ENCODE measurements at places on chromosomes 4 and X.
A peak's percentile ranks its signal among the peaks of the same experiment; 100 is the strongest.

GRCh38 chr4:108385076-108385475 lies 216.3 kb upstream of the LEF1 start:
- no peak for DNase-seq

- DNase-seq, result no peak
Observed at GRCh38 chr4:173852775-173853174, 322.7 kb upstream of the HAND2 start.

- DNase-seq, result no peak
Observed at GRCh38 chrX:33324099-33324498, 112.8 kb upstream of the DMD start.

DNA sequence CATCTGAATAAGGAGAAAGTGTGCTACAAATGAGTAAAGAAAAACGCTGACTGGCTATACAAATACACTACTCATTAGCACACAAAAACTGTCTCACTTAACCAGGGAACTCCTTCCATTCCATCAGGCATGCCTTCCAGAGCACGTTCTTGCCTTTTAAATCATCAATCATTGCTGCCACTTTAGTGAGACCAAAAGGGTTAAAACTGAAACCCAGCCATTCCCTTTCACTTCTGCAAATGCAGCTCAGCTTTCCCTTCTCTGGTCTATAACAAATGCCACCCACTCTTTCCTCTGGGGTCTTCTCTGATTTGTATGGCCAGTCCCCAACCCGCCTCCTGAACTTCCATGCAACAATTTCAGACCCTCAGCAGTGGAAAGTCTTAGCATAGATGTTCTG lies 231.5 kb downstream of the TRIML1 start:
- DNase-seq, result no peak

DNA sequence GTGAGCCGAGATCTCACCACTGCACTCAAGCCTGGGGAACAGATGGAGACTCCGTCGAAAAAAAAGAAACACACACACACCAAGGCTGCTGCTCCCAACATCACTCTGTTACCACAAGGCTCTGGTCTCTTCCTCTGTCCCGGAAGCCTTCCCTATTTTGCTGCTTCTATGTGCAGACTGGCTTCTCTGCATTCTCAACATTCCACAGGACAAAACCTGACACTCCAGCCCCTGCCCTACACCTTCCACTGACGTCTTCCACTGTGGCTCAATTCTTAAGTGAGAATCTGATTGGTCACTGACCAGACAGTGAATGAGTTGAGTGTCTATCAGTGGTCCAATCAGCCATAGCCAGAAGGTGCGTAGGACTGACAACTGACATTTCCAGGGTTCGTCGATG lies 5.9 kb downstream of the ODAPH start:
- DNase-seq, result no peak

GRCh38 chrX:10367406-10367805 lies 210.6 kb downstream of the CLCN4 start:
- no peak for DNase-seq

GRCh38 chrX:149571770-149572169 lies 15.5 kb downstream of the MAGEA9B start:
- DNase-seq, result no peak

DNA sequence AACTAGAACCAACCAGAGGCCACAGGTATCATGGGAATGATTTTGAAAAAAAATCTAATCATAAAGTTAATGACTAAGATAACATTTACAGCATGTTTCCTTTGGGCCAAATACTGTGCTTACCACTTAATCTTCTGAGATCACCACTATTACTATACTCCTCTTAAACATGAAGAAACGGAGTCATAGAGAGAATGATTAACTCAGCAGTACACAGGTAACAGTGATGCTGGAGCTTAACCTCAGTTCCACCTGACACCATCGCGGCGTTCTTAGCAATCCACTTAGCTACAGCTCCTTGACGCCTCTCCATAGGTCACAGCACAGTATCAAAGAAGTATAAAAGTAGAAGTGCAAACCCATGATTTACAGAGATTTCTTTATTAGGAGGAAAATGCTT lies 592.6 kb upstream of the SLIT2 start:
- DNase-seq, result no peak

DNA sequence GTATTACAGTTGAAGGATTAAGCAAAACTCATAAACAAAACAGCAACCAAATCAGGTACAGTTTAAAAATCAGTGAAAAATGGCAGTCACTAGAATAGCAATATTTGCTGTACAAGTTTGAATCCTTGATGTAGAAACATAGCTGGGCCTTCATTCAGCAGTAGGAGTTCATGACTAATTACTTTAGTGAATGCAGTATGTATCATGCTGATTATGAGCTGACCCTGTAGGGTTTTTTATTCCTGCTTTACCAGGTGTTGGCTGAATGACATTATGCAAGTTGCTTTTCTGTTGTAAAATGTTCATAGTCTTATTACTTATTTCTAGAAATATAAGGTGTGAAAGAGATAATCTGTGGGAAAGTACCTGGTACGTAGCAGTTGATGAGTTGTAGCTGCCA lies 179.6 kb downstream of the CCSER1 start:
- DNase-seq, result no peak

DNA sequence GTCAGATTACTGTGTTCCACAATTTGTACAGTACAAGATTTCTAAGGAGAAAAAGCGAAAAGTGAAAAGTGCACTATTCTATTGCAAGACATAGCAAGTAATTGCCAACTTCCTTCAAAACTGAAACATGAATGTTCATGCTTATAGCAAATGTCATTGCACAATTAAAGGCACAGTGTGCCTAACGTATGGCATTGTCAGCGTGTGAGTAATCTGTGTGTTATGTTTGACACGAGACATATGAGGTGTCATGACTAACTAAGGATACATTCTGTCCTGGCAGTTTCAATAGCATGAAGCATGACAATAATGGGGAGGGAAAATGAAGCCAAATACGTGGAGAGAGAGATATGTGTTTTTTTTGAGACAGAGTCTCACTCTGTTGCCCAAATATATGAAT lies 33.6 kb upstream of the TBC1D9 start:
- DNase-seq, result no peak

DNA sequence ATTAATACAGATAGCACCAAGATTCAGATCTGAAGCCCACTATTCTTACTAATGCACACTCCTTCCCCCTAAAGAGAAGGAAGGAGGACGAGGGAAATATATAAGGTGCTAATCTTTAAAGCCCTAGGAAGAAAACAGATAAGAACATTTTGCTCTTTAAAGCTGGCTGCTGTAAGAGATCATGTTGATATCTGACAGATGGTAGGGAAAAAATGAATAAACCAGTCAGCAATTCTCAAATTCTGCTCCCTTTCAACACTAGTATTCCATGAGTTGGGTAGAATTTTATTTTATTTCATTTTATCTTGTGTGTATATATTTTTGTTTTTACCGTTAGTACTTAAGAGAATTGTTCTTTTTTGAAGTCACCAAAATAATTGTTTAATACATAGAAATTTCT lies 19.2 kb downstream of the OTC start:
- DNase-seq, result no peak

DNA sequence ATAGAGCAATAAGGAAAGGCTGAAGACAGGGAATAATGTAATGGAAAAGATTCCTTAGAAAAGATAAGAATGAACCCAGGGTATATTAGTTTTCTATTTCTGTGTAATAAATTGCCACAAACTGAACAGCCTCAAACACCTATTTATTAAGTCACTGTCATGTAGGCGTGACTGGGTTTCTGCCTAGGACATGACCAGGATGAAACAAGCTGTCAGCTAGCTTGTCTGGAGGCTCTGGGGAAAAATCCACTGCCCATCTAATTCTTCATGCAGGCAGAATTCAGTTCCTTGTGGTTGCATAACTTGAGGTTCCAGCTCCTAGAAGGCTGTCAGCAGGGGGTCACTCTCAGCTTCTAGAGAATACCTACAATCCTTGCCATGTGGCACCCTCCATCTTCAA lies 277.7 kb downstream of the TMA16 start:
- DNase-seq, result no peak

GRCh38 chr4:102451266-102451665 lies 49.9 kb upstream of the NFKB1 start:
- DNase-seq, result no peak

- DNase-seq, result peak; percentile 68
Observed at GRCh38 chrX:153900831-153901752, 3.4 kb upstream of the AVPR2 start.

- DNase-seq, result no peak
Observed at GRCh38 chr4:156774422-156774821, 197.2 kb downstream of the PDGFC start.

DNA sequence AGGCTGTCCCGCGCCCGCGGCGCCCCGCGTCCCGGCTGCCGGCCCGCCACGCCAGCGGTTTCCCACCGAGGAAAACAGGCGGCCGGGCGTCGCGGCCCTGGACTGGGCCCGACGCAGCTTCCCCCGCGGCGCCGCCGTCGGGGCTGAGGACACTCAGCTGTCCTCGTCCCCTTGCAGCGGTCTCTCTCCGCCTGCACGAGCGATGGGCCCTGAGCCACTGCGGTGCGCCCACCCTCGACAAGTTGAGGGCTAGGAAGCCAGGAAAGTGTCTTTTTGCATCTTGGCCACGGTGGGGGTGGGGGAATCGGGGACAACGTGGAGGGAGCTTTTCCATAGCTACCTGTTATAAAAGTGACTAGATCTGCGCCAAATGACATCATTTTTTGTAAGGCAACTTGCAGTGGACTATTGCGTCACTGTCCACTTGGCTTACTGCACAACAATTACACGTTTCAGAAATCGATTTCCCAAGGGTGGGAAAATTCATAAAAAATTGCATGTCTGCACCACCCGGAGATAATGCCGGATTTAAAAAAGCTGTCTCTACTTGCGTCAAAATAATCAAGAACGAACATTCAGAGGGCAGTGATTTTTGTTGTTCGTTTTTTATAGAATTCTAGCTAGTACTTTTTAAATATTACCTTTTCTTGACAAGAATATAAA lies 1.1 kb downstream of the KLHL15 start:
- DNase-seq, result no peak

GRCh38 chr4:122052677-122053076 lies 99.5 kb upstream of the BLTP1 start:
- DNase-seq, result no peak

- peak; percentile 17 for DNase-seq
Observed at GRCh38 chr4:55358668-55359067, 12.6 kb downstream of the SRD5A3 start.

GRCh38 chr4:67236788-67237187 lies 308.5 kb downstream of the CENPC start:
- DNase-seq, result no peak

GRCh38 chr4:43564107-43564506 lies 671.6 kb downstream of the GRXCR1 start:
- DNase-seq, result no peak

DNA sequence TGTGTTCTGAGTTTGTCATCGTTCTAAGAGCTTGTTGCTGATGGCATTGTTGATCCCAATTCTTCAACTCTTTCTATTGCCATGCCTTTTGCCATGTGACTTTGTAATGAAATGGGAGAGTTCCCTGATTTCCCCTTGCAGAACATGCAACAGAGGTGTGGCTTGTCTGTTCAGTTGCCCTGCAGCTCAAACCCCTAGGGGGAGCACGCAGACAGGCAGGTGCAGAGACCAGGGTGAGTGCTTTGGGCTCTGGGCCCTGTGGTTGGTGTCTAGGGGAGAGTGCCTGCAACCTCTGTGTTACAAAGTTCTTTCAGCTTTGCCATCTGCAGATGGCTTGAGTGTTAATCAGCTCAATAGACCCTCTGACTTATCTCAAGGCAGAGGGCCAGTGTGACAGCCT lies 332.7 kb downstream of the MID1IP1 start:
- DNase-seq, result no peak

- no peak for DNase-seq
Observed at GRCh38 chr4:68407868-68408190, 39.4 kb upstream of the TMPRSS11E start.

- no peak for DNase-seq
Observed at GRCh38 chr4:151888367-151888866, 127.6 kb upstream of the GATB start.

DNA sequence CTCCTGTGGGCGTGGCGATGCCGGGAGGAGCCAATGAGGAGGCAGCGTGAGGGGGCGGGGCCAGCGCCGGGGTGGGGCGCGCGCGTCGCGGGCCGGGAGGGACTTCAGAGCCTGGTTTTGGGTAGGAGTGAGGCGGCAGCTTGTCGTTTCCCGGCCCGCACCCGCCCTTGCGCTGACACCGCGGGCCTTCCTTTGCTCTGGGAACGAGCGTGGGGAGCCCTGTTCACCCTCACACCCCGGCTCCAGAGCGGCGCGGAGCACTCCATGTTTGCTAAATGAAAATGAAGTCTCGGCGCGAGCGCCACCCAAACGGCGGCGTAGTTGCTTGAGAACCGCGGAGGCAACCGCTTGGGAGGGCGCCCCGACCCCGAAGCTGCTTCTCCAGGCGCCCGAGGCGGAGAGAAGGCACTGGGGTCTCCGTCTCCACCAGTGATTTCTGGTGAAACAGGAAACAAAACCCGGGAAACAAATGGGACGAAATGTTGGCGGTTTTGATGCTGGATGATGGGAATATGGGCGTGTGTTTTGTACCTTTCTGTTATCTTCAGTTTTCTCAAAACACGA lies 497 bp upstream of the GRPEL1 start:
- no peak for DNase-seq

DNA sequence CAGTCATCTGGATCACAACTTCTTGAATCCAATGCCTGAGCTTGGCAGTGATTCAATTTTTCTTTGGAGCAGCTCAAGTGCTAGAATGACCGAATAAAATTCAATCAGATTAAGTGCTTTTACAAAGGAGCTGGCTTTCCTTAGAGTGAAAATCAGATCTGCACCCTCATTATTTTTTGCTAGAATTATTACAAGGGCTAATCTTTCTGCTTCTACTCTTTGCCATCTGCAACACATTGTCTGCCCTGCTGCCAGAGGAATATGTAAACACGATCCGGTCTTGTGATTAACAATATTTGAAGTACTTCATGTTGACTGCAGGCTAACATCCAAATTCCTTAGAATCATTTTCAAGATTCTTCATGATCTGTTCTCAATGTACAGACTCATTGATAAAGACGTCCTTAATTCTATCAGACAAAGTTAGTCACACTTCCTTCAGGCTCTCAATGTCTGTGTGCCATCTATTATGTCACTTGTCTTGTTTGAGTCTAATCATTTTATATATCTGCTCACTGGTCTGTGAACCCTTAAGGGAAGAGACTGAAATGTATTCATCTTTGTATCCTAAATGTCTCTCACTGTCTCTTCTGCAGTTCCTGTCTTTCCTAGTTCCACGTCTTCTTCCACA lies 531.2 kb downstream of the GALNTL6 start:
- no peak for DNase-seq

GRCh38 chr4:151979819-151980218 lies 219.0 kb upstream of the GATB start:
- DNase-seq, result no peak

DNA sequence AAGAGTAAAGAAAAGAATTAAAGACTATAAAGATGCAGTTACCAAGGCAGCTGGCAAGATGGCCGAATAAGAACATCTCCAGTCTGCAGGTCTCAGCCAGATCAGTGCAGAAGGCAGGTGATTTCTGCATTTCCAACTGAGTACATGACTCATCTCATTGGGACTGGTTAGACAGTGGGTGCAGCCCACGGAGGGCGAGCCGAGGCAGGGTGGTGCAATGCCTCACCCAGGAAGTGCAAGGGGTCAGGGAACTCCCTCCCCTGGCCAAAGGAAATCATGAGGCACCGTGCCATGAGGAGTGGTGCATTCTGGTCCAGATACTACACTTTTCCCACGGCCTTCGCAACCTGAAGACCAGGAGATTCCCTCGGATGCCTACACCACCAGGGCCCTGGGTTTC lies 20.5 kb downstream of the SPIN4 start:
- DNase-seq, result no peak

GRCh38 chr4:20119141-20119540 lies 132.6 kb upstream of the SLIT2 start:
- DNase-seq, result no peak
